ENCODE measurements at places on chromosomes 1 and 21. TPM values are rescaled to one million over a fixed set of nuclear protein-coding genes. Genes with fewer than 3 reads are reported as not detected.
A peak's percentile ranks its signal among the peaks of the same experiment; 100 is the strongest.

DNA sequence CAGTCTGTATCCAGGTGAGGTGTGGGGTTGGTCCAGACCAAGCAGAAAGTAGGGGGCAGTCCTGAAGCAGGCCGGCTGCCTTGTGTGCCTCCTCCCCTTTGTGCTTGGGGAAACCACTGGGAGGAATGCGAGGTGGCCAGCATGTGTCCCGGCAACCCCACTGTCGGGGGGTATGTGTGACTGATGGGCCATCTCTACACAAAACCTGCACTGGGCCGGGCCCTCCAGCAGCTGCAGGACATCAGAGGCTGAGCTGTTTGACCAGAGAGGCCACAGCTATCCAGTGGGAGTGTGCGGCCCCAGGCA lies 33.3 kb downstream of the TMEM51 start:
- no peak overlapping the region for H3K27ac ChIP-seq
- no peaks in the 10 kb centered on the region for H3K27me3 ChIP-seq
- H3K4me3 ChIP-seq: no peak overlapping the region
- DNase-seq: no peak
- no peaks in the 10 kb centered on the region for H3K4me1 ChIP-seq
- H3K36me3 ChIP-seq: no peaks in the 10 kb centered on the region

DNA sequence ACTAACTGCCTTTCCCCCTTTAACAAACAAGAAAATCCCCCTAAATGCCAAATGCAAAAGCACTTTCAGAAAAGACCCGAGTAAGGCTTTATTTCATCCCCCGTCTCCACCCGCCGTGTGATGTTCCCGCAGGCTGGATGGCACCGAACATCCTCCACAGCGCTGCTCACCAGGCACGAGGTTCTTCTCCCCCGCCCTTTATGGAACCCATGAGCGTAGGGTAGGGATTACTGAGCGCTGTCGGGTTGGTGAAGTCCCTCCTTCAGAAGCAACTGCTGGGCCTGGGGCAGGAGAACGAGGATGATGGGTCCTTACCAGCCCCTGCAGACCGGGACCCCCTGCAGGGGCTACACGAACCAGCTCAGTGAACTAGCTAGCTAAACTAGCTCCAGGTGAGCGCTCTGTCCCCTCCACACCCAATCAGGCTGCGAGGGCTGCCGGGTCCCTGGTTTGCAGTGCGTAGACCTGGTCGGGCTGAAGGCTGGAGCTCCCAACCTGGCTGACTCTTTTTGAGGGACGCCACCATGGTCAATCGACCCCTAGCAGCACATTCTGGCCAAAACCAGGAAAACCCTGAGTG lies 80.4 kb downstream of the ITPKB start:
- H3K27ac ChIP-seq: no peak overlapping the region
- DNase-seq: no peak
- no peak overlapping the region for H3K4me3 ChIP-seq
- H3K4me1 ChIP-seq: peaks cover 27% of the 10 kb centered on the region
- no peaks in the 10 kb centered on the region for H3K36me3 ChIP-seq

DNA sequence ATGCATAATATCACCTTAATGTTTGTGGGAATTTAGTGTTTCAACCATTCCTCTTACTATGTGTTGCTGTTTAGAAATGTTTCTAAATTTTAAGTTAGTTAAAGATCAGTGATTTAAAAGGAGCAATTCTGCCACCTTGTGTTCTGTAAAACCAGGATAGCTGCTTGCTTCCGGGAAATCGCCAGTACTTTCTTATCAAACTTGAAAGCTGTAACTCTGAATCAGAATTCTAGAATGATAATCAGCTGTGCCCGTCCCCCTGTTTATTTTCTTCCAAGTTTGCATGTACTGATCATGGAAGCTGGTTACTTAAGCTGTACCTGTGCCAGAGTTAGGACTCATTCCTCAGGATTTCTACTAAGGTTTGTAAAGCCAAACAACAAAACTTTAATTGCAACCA lies 656.4 kb downstream of the LTN1 start:
- DNase-seq: no peak
- H3K4me1 ChIP-seq: no peaks in the 10 kb centered on the region
- no peaks in the 10 kb centered on the region for H3K36me3 ChIP-seq
- no peak overlapping the region for H3K4me3 ChIP-seq
- no peaks in the 10 kb centered on the region for H3K27me3 ChIP-seq
- H3K27ac ChIP-seq: peak overlapping the region; percentile 27

DNA sequence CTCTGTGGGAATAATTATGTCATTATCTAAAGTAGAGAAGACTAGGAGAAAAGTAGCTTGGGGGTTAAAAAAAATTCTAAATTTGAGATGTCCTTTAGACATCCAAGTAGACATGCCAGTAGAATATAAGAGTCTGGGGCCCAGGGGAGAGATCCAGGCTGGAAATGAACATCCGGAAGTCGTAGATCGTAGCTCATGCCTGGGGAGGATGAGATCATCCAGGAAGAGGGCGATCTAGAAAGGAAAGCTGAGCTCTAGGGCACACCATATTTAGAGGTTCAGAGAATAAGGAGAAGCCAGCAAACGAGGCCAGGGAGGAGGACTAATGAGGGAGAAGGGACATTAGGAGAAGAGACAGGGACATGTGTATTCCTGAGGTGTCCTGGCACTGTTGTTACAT lies 12.2 kb downstream of the NGF start:
- no peaks in the 10 kb centered on the region for H3K4me1 ChIP-seq
- H3K27ac ChIP-seq: no peak overlapping the region
- no peaks in the 10 kb centered on the region for H3K27me3 ChIP-seq
- no peak for DNase-seq
- no peak overlapping the region for H3K4me3 ChIP-seq

- H3K4me1 ChIP-seq: no peaks in the 10 kb centered on the region
- H3K27me3 ChIP-seq: no peaks in the 10 kb centered on the region
- no peak for DNase-seq
- no peak overlapping the region for H3K4me3 ChIP-seq
- no peaks in the 10 kb centered on the region for H3K36me3 ChIP-seq
- H3K27ac ChIP-seq: no peak overlapping the region
Measured at GRCh38 chr1:15303935-15304334, 56.9 kb downstream of the FHAD1 start.

- DNase-seq: no peak
- H3K27me3 ChIP-seq: no peaks in the 10 kb centered on the region
- no peak overlapping the region for H3K4me3 ChIP-seq
- H3K36me3 ChIP-seq: no peaks in the 10 kb centered on the region
Measured at GRCh38 chr1:94798462-94798861, 21.7 kb upstream of the SLC44A3 start.

DNA sequence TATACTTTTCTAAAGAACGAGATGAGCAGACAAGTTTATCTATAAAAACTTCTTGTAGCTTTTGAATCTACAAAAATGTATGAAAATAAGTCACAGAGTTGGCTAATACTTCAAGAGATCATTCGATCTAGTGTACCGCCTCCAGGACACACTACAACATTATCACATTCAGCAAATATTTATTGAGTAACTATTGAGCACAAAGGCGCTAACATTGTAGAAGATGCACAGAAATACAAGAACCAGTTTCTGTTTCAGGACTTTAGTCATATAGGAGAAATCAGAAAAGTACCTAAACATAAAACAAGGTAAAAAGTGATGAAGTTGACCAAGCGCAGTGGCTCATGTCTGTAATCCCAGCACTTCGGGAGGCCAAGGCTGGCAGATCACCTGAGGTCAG lies 20.6 kb downstream of the WASF2 start:
- no peaks in the 10 kb centered on the region for H3K27me3 ChIP-seq
- no peak overlapping the region for H3K27ac ChIP-seq
- H3K4me1 ChIP-seq: no peaks in the 10 kb centered on the region

DNA sequence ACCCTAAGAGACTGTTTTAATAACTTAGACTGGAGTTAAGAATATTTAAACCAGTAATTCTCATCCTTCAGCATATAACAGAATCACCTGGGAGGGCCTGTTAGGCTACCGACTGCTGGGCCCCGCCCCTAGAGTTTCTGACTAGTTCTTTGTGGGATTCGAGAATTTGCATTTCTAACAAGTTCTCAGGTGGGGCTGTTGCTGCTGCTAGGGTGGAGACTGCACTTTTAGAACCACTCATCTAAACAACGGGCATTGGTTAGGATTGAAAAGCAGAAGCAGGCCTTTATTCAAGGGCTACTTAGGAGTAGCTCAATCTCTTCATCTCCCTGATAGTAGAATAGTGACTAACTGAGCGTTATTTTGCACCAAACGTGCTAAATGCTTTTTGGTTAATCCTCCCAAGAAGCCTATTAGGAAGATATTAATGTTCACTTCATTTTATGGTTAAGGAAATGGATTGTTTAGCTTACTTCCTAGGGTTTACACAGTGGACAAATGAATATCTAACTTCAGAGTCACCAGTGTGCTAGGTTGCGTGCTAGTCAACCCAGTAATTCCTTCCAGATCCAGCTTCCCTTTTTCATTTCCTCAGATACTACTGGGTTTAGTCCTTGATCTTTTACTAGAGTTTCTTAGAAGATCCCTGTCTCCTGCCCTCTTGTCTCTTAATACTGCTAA lies 31.1 kb upstream of the UAP1 start:
- no peak overlapping the region for H3K27ac ChIP-seq
- no peak for DNase-seq
- H3K36me3 ChIP-seq: no peaks in the 10 kb centered on the region
- no peak overlapping the region for H3K4me3 ChIP-seq

- no peaks in the 10 kb centered on the region for H3K36me3 ChIP-seq
- H3K4me3 ChIP-seq: no peak overlapping the region
- no peaks in the 10 kb centered on the region for H3K27me3 ChIP-seq
- no peak overlapping the region for H3K27ac ChIP-seq
Measured at GRCh38 chr1:95854457-95854856, 620.4 kb downstream of the RWDD3 start.

DNA sequence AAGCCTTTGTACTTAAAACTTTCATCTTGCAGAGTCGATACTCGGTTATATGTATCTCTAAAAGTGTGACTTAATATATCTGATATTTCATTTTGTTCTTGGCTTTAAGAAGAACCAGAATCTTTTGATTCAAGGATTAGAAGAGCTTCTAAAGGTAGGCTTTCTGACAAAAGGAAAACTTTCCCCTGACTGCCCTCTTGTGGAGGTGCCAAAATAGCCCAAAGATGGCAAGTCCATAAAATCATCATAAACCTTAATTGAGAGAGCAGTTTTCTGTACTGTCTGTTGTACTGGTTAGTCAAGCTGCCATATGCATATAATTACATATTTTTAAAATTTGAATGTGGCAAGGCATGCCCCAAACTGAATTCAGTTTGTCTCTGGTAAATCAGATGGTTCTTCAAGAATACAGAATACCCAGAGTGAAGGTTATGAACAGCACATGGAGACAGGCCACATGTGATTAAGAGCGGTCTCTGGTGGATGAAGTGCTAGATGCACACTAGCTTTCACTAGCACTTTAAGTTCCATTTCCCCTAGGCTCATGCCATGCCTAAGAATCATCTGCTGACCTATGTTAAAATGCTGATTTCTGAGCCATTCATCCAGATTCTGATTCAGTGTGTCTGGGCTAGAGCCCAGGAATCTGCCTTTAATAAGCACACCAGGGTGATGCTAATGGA lies 27.7 kb upstream of the ELAVL4 start:
- H3K27me3 ChIP-seq: no peaks in the 10 kb centered on the region
- DNase-seq: no peak
- H3K4me3 ChIP-seq: no peak overlapping the region
- no peaks in the 10 kb centered on the region for H3K4me1 ChIP-seq

GRCh38 chr1:4277598-4277997 lies 376.8 kb upstream of the AJAP1 start:
- H3K27me3 ChIP-seq: no peaks in the 10 kb centered on the region
- no peak for DNase-seq
- H3K36me3 ChIP-seq: no peaks in the 10 kb centered on the region
- H3K4me3 ChIP-seq: no peak overlapping the region

DNA sequence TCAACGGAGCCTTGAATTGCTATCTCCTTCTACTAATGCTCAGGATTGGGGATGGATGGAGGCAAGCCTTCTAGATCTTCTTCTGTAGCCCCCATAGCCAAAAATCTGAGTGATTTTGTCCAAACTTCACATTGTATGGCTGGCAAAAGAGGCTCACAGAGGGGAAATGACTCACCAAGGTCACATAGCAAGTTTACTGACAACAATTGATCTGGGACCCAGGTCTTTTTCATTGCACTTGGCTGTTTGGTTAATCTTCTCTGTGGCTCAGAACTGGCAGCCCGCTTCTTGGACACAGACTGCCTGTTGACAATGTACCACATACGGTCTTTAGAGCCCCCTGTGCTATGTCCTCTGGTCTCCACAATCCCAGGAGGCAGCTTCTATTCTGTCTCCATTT lies 3.0 kb upstream of the LACTBL1 start:
- H3K4me3 ChIP-seq: no peak overlapping the region
- H3K27me3 ChIP-seq: no peaks in the 10 kb centered on the region
- no peaks in the 10 kb centered on the region for H3K36me3 ChIP-seq
- no peaks in the 10 kb centered on the region for H3K4me1 ChIP-seq
- DNase-seq: no peak

DNA sequence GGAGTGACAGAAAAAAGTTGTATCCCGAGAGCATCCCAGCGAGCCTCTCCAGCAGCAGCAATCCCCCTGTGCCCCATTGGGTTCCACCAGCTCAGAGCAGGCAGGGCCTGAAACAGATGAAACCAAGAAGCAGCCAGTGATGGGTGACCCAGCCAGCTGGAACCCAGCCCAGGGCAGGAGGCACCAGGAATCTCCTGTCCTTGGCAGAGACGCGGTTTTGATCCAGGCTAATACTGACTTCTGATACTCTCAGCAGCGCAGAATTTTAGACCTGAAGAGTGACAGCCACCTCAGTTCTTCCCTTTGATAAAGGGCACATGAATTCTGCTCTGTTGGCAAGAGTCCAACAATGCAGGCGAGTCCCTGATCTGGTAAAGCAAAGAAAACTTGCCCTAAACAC lies 11.4 kb upstream of the OLIG1 start:
- DNase-seq: peak; percentile 87
- no peak overlapping the region for H3K4me3 ChIP-seq
- H3K36me3 ChIP-seq: no peaks in the 10 kb centered on the region

DNA sequence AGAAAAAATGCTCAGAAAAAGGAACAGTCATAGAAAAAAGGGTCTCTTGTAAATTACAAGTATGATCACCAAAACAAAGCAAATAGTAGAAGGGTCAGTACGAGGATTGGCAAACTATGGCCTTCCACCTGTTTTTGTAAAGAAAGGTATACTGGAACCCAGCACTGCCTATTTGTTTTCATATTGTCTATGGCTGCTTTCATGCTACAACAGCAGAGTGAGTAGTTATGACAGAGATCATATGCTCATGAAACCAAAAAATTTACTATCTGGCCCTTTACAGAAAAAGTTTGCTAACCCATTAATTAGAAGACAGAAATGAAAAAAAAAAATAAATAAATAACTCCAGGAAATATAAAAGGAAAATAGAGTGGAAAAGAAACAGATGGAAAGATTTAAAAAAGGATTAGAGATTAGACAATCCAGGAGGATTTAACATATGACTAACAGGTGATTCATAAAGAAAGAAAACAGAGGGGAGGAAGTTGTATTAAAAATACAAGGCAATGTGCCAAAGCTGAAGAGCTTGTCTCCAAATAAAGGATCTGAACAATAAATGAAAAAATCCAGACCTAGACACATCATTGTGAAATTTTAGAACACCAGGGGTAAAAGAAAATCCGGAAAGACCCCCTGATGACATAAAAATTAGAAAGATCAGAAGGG lies 108.5 kb upstream of the SERTAD4 start:
- no peaks in the 10 kb centered on the region for H3K36me3 ChIP-seq
- no peak overlapping the region for H3K4me3 ChIP-seq
- DNase-seq: no peak
- no peaks in the 10 kb centered on the region for H3K4me1 ChIP-seq
- H3K27ac ChIP-seq: no peak overlapping the region
- H3K27me3 ChIP-seq: no peaks in the 10 kb centered on the region

GSTM5 gene
- total RNA-seq: 0.19 TPM

AGMAT gene
- 79.9 TPM for total RNA-seq

PTGS2 gene
- 3.0 TPM for total RNA-seq

AMY1C gene
- not detected for total RNA-seq
